ENCODE measurements at places on chromosomes 5 and 9. TPM values are rescaled to one million over a fixed set of nuclear protein-coding genes. Genes with fewer than 3 reads are reported as not detected.
A peak's percentile ranks its signal among the peaks of the same experiment; 100 is the strongest.

GRCh38 chr5:164059471-164059870, 554.1 kb downstream of the MAT2B start:
- no peaks in the 10 kb centered on the region for H3K27me3 ChIP-seq
- H3K36me3 ChIP-seq, result no peaks in the 10 kb centered on the region
- no peak overlapping the region for H3K4me3 ChIP-seq
- H3K4me1 ChIP-seq, result peaks cover 4% of the 10 kb centered on the region
- no peak overlapping the region for H3K27ac ChIP-seq
- no peak for DNase-seq

GRCh38 chr9:84879631-84880030, 210.1 kb downstream of the NTRK2 start:
- no peaks in the 10 kb centered on the region for H3K27me3 ChIP-seq
- no peaks in the 10 kb centered on the region for H3K4me1 ChIP-seq
- H3K27ac ChIP-seq, result no peak overlapping the region
- no peaks in the 10 kb centered on the region for H3K36me3 ChIP-seq
- no peak for DNase-seq
- no peak overlapping the region for H3K4me3 ChIP-seq

GRCh38 chr5:167263185-167263584, 1028.3 kb upstream of the WWC1 start:
- H3K36me3 ChIP-seq, result no peaks in the 10 kb centered on the region
- DNase-seq, result no peak
- no peak overlapping the region for H3K27ac ChIP-seq
- H3K27me3 ChIP-seq, result peaks cover 3% of the 10 kb centered on the region
- no peak overlapping the region for H3K4me3 ChIP-seq

DNA sequence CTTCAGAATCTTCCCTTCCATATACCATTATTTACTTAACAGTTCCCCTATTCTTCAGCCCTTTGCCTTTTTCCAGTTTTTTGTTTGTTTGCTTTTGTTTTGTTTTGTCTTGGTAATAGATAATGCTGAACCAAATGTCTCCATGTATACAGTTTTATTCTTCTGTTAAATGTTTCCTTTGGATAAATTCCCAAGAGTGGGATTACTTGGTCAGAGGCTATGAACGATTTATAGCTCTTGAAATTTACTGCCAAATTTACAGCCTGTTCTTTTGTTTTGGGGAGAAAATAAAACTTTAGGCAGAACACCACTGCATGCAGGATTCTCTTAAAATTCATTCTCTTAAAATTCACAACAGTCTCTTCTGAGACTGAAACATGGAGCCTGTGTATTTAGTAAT, 38.6 kb downstream of the NR4A3 start:
- H3K27me3 ChIP-seq, result peaks cover 4% of the 10 kb centered on the region
- no peaks in the 10 kb centered on the region for H3K36me3 ChIP-seq
- peaks cover 20% of the 10 kb centered on the region for H3K4me1 ChIP-seq

- peaks cover 1% of the 10 kb centered on the region for H3K4me1 ChIP-seq
- H3K27ac ChIP-seq, result no peak overlapping the region
- DNase-seq, result no peak
- H3K27me3 ChIP-seq, result peaks cover 3% of the 10 kb centered on the region
- no peak overlapping the region for H3K4me3 ChIP-seq
- H3K36me3 ChIP-seq, result no peaks in the 10 kb centered on the region
Observed at GRCh38 chr9:129685220-129685932, 19.9 kb downstream of the PRRX2 start.

DNA sequence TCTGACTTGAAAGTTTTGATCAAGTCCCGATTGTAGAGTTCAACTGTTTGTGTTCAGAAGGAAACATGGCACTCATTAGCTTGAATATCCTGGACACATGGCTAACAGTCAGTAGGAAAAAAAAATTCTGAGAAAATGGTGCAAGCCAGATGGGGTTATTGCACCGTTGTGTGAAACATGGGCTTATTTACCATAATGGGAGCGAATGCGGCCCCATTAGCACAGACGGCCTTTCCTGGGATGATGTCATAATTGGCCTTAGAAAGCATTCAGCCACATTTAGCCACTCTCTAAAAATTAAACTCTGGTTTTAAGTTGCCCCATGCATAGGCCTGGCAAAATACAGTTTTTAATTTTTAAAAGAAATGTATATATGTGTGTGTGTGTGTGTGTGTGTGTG, 112.1 kb downstream of the IRX2 start:
- peaks cover 21% of the 10 kb centered on the region for H3K4me1 ChIP-seq
- peak overlapping the region; percentile 95 for H3K27ac ChIP-seq
- H3K27me3 ChIP-seq, result no peaks in the 10 kb centered on the region
- H3K4me3 ChIP-seq, result no peak overlapping the region
- no peaks in the 10 kb centered on the region for H3K36me3 ChIP-seq

DNA sequence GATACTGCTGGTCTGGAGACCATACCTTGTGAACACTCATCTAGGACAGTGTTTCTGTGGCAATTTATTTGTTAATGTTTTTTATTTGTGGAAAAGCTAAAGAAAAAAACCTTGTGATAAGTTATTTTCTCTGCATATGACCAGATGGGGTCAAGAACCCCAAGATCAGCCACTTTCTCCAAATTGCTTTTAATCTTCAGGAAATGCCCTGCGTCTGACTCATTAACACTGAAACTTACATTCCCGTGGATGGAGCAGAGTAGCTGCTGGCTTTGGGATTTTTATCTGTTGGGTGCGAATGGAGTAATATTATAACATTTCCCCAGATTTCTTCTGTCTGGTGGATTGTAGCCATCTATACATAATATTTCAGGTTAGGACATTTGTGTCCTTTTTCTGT, 444.5 kb downstream of the SH3GL2 start:
- no peak overlapping the region for H3K27ac ChIP-seq
- H3K27me3 ChIP-seq, result no peaks in the 10 kb centered on the region
- no peak overlapping the region for H3K4me3 ChIP-seq
- no peaks in the 10 kb centered on the region for H3K36me3 ChIP-seq
- no peak for DNase-seq
- no peaks in the 10 kb centered on the region for H3K4me1 ChIP-seq

DNA sequence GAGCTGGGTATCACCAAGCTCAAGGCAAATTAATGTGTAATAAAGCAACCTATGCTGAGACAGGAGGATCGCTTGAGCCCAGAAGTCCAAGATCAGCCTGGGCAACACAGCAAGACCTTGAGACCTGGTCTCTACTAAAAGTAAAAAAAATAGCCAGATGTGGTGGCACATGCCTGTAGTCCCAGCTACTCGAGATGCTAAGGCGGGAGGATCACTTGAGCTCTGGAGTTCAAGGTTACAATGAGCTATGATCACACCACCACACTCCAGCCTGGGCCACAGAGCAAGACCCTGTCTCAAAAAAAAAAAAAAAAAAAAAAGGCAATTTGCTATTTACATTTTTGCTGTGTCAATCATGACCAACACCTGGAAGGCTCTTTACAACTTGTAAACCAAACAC, 5.2 kb downstream of the STRBP start:
- no peak overlapping the region for H3K4me3 ChIP-seq
- H3K4me1 ChIP-seq, result peaks cover 33% of the 10 kb centered on the region
- DNase-seq, result no peak
- no peaks in the 10 kb centered on the region for H3K36me3 ChIP-seq
- H3K27me3 ChIP-seq, result peaks cover 2% of the 10 kb centered on the region
- no peak overlapping the region for H3K27ac ChIP-seq

- H3K27ac ChIP-seq, result peak overlapping the region; percentile 87
- H3K4me1 ChIP-seq, result peaks cover 7% of the 10 kb centered on the region
- DNase-seq, result peak; percentile 53
Observed at GRCh38 chr5:39072925-39073766, 1.1 kb downstream of the RICTOR start.

DNA sequence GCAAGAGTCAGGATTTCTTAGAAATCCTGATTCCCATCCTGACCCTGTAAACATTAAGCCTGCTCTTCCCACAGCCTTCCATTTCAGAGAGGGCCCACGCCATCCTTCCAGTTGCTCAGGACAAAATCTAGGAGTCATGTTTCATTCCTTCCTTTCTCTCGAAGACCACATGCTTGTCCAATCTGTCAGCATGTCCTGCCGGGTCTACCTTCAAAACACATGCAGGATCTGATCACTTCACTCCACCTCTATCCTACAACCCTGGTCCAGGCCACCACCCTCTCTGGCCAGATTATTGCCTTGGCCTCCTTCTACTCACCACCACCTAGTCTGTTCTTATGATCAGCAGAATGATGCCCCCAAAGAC, 79.8 kb downstream of the C5orf15 start:
- H3K27ac ChIP-seq, result peak overlapping the region; percentile 57
- DNase-seq, result no peak
- H3K36me3 ChIP-seq, result peaks cover 4% of the 10 kb centered on the region
- H3K4me1 ChIP-seq, result peaks cover 17% of the 10 kb centered on the region

DNA sequence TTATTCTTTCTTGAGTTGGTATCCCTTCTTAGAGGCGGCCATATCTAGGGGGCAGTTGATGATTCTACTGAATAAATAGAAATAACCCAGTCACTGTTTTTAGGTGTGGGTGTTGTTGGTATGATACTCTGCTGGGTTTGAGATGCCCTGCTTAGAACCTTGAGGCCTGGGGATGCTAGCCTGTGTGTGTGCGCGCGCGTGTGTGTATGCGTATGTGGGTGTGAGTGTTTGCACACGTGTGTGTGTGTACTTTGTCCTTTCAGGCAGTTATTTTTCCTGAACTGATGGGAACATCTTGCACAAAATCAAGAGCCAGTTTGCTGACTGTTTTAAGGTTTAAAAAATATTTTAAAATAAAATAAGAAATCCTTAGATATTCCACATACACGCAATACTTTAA, 3.3 kb downstream of the SLC28A3 start:
- no peak for DNase-seq
- no peaks in the 10 kb centered on the region for H3K4me1 ChIP-seq
- H3K36me3 ChIP-seq, result no peaks in the 10 kb centered on the region
- no peak overlapping the region for H3K27ac ChIP-seq

SLC1A1 gene
- total RNA-seq, result 0.10 TPM

AGGF1 gene
- total RNA-seq, result 15.7 TPM

GABRA6 gene
- total RNA-seq, result not detected

All from glutamatergic neuron (in vitro differentiated cells).